ENCODE measurements at places on chromosomes 5 and 9.

GRCh38 chr5:167582886-167583285, 708.6 kb upstream of the WWC1 start:
- no peak for DNase-seq

- DNase-seq = no peak
Observed at GRCh38 chr5:159241946-159242552, 21.0 kb upstream of the UBLCP1 start.

GRCh38 chr9:79719021-79719420, 147.3 kb downstream of the TLE4 start:
- no peak for DNase-seq

GRCh38 chr5:15682122-15682521, 182.1 kb downstream of the FBXL7 start:
- DNase-seq = no peak

DNA sequence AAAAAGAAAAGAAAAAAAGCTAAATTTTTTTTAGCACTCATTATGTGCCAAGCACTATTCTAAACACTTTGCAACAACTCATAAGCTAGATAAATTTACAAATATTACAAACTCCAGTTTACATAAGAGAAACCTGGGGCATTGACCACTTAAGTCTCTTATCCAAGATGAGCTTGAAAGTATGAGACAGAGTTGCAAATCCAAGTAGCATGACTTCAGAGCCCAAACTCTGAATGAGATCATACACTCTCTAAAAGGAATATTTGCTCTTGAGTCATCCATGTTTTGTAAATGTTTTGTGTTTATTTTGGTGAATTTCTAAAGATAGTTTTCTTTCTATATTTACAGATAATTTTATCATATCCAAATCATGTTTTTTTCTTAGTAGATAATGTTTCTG, 4.0 kb upstream of the SHOC1 start:
- DNase-seq = no peak

GRCh38 chr5:131536211-131536826, 98.7 kb downstream of the RAPGEF6 start:
- no peak for DNase-seq

GRCh38 chr5:135012951-135013391, 21.1 kb downstream of the PITX1 start:
- no peak for DNase-seq

DNA sequence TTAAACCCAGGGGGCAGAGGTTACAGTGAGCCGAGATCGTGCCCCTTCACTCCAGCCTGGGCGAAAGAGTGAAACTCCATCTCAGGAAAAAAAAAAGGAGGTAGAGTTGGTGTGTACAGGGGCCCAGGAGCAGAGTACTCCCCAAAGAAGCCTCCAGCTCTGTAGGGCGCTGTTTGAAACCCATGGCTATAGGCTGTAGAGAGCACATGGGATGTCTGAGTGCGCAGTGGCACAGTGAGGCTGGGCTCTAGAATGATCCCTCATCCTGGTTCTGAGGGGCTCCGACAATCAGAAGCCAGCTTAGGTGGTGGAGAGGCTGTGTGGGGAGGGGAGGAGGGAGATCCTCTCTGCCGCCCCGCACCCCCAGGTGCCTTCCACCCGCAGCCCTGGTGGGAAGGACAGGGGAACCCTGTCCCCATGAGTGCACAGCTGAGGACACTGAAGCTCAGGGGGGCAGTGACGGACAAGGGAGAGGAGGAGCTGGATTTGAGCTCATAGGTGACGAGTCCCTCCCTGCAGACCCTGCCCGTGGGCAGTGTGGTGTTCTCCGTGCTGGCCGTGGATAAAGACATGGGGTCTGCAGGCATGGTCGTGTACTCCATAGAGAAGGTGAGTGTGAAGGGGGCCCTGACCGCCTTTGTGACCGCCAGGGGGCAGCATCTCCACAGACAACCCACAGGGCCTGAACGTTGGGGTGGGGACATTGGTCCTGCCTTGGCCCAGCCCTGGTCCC, 24.6 kb downstream of the CDHR2 start:
- DNase-seq = peak; percentile 83

GRCh38 chr5:60386436-60387050, 313.4 kb downstream of the DEPDC1B start:
- no peak for DNase-seq

- DNase-seq = no peak
Observed at GRCh38 chr9:5917273-5917672, 26.6 kb downstream of the MLANA start.

DNA sequence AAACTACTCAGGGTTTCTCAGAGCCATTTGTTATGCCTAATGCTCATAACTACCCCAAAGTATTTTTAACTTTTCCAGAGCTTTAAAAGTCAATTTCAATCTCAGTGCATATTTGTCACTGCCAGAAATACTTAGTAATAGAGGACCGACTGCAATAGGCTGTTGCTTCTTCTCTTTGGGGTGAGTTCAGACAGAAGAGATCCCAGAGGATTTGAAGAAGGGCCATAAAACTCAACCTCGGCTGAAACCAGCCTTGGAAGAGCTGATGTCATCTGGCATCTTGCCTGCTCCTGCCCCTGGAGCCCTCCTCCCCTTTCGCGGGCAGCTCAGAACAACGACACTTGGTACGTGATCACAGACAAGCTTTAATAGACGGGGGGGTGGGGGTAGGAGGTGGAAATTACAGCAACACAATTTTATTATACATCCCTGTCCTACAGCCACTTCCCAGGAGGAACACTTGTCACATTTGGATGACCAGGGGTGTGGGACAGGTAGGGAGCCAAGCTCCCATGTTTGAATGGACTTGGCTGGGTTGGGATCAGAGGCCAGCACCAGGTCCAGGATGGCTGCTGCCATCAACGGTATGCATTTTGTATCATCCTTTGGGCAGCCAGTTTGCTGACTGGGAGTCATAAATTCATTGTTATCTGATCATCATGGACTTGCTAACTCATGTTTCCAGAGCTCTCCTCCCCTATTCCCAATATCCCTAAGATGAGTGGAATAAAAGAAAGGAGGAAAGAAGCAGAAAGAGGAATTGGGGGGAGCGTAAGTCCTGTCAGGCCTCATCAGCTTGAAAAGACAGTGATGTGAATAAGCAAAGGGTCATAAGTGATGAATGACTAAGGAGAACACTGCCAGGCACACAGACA, 186.6 kb upstream of the PANK3 start:
- DNase-seq = no peak

DNA sequence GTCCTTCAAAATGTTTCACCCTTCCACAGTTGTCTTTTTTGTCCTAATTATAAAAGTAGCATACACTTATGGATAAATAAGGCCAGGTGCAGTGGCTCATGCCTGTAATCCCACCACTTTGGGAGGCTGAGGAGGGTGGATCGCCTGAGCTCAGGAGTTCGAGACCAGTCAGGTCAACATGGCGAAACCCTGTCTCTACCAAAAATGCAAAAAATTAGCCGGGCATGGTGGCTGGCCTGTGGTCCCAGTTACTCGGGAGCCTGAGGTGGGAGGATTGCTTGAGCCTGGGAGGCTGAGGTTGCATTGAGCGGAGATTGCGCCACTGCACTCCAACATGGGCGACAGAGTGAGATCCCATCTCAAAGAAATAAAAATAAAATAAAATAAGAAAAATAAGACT, 1.6 kb downstream of the C5orf52 start:
- no peak for DNase-seq

DNA sequence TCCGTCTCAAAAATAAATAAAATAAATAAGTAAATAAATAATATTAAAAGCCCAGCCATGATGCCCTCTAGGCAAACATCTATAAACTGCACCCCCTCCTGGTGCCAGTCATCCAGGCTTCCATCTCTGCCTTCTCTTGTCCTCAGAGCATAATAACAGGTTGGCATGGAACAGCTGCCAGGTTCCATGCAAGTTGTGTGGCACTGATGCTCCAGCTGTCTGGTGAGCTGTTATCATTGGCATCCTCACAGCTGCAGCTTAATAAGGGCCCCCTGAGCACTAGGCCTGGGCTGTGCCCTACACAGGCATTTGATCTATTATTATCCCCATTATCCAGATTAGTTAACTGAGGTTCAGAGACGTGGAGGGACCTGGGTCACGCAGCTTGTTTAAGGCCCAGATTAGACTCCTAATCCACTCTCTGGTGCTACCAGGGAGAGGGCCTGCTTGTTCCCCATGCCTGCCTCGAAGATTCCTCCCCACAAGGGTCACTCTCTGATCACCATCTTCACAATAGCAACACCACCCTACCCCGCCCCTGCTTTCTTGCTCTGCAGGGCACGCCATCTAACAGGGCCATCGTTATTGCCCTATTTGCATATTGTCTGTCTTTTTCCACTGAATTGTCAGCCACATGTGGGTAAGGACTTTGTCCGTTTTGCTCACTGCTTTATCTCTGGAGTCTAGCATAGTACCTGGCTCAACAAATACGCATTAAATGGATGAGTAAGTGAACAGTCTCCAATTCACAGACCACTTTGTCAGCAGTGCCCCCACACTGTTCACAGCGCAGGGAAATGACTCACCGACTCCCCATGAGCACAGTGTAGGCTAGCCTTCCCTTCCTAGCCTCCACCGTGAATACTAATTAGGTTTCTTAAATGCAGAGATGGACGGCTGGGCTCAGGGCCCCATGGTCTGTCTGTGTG, 1.5 kb upstream of the DNM1 start:
- no peak for DNase-seq

- no peak for DNase-seq
Observed at GRCh38 chr5:95809414-95809960, 13.0 kb downstream of the GLRX start.
